ENCODE measurements at places on chromosomes 16 and 17.
A peak's percentile ranks its signal among the peaks of the same experiment; 100 is the strongest.

DNA sequence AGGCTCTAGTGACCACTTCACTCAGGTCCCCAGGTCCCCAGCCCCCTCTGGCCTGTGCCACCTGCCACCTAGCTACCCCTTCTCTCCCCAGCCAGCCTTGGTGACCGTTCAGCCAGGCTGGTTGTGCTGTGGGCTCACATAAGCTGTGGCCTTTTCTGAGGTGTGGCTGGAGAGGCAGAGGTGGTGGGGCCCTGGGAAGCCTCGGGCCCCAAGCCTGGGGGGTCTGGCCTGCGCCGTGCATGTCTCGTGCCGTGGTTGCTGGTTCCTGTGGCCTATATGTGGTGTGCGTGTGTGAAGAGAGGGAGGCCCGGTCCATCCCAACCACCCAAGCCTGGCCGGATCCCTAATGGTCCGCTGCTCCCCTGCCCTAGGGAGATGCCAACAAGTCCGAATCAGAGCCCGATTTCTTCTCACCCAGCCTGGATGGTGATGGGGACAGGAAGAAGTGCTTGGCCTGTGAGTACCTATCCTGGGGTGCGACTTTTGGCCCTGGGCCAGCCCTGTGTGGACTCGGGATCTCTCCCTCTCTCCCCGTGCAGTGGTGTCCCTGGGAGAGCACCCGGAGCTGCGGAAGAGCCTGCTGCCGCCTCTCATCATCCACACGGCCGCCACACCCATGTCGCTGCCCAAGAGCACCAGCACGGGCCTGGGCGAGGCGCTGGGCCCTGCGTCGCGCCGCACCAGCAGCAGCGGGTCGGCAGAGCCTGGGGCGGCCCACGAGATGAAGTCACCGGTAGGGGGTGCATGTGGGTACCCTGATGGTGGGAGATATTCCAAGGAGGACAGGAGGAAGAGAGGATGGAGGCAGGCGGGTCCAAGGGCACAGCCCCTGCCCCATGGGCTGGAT is 35.9 kb downstream of the CACNA1G start:
- no peak for DNase-seq

DNA sequence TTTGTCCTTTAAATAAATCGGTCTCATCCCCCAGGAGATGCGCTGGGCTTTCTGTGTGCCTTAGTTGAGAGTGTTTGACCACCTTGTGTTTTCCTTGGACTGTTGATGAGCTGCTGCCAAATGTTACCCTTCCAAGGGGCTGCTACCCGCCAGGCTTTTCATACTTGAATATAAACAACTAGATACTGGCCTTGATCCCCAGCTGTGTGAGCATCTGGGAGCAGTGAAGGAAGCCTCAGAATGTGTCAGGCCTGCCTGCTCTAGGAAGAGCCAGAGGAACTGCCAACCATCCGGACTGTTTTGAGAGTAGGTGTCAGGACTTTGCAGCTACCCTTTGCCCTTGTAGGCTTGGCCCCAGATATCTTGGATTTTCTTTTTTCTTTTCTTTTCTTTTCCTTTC is 57.8 kb downstream of the LDHD start:
- no peak for DNase-seq

DNA sequence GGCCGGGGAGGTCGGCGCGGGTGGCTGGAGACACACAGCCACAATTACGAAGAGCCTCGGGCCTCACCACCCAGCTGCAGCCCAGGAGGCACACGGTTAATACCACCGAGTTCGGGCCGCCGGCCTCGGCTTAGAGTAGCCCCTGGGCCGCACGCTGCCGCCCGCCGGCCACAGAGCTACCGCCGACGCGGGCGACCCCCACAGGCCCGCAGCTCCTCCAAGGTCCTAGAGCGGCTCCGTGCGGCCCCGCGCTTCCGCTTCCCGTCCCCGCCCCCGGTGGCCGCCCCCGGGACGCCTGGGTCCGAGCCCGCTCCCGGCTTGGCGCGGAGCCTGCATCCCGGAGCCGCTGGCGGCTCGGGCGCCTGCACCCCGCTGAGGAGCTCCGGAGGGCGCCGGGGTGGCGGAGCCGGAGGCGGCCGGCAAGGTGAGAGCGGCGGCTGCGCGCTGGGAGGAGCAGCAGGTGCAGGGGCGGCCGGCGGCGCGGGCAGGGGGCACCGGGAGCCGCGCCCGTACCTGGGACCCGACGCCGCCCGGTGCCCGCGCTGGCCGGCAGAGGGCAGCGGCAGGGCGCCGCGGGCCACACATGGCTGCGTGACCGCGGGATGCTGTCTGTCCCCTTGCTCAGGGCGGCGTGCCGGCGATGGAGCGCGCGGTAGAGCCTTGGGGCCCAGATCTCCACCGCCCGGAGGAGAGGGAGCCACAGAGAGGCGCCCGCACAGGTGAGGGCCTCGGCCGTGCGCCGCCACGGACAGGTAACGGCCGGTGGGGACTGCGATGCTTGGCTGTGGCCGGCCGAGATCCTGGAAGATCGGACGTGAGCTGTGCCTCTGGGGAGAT is at the start of gene ZNF48:
ZNF48 (plus strand) TSS at position 266 of the 837 bp plus-strand sequence; CDS start at position 641, 375 bp downstream.
- DNase-seq, result peak; percentile 40

GRCh38 chr16:65975049-65975708 is 391.3 kb upstream of the CDH5 start:
- DNase-seq, result no peak

DNA sequence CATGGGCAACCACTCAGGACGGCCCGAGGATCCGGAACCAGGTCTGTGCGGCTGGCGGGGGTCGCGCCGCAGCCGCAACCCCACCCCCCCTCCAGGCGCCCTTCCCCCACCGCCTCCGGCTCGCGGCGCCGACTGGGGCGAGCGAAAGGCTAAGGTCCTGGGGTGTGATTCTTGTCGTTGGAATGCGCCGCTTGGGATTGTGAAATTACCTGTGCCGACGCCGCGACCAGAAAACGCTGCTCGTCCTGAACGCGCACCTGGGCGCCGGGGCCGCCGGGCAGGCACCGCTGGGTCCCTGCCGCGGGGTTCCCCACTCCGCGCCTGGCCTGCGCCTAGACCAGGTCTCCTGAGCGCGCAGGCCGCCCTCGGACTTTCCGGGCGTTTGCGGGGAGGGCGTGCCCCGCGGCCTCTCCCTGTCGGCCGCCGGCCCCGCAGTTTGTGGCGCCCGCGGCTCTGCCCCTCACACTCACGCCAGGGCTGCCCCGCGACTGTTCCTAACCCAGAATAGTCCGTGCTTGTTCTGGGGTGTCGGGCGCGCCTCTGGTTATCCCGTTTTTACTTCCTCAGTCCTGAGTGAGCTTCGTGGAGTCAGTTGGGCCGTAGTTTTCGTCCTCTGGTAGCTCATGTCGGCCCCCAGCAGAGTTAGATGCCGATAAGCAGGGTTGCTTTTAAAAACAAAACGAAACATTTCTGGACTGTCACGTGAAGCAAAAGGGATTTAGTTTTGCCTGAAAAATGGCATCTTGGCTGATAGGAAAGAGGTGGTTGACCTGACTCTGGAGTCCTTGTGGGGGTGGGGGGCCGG is 147.2 kb downstream of the SPECC1 start:
- DNase-seq, result no peak

DNA sequence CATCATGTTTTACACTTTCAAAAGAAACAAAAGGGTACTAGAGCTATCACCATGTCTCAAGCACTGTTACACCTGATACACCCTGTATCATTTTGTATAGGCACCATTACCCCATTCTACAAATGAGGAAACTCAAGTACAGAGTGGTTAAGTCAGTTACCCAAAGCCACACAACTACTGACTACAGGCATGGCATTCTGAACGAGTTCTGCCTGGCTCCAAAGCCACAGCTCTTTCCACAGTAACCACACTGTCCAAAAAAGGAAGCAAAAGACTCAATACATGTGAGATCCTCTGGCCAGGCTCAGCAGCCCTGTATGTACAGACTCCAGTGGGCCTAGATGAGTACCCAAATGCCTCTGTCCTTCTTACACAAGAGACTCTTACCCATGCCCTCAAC is 4.7 kb downstream of the DYNC1LI2 start:
- DNase-seq, result no peak

- DNase-seq, result no peak
These were observed 25.6 kb upstream of the MRPS23 start for GRCh38 chr17:57875290-57876022.

DNA sequence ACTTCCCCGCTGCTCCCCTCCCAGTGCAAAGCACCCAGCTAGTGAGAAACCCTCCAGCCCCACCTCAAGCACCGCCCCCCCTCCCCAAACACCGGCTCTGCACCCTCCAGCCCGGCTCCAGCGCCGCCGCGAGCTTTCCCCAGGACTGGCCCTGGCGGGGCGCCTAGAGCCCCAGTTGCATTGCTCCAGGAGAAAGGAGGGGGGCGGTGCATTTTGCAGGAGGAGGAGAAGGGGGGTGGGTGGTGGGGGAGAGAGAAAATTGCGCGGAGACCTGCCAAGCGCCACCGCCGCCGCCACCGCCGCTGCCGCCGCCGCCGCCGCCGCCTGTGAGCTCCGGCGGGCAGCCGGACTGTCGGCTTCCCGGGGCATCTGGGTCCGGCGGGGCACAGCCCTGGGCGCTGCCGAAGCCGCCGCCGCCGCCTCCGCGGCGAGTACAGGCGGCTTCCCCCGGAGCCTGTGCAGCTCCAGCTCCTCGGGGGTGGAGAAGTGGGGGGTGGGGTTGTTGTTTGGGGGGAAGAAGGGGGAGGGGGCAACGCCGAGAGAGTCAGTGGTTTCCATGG is 333 bp upstream of the NOG start:
- no peak for DNase-seq

DNA sequence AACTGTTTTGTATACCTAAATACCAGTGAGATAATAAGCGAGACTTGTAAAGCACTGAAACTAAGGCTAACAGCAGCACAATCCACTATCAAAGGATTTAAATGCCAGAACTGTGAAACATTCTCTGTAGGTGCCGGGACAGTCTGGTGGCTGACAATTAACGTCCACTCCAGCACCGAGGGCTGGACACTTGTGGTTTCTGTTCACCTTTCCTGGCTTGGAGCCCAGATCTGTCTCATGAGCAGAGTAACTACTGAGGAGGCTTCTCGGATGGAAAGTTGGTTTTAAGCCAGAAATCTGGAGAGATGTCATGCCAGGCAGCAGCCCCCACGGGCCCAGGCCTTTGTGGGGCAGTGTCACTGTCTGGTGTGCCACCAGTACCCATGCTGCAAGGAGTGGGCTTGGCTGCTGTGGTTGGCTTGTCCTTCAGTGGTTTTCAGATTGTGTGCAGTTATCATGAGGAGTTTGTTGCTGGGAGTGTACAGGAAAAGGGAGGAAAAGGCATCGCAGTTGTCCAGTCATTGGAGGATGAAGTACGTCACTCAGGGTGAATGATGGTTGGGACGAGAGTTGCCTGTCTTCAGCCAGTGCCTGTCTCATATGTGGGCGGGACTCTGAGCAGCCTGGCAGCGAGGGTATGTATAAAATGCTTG is 35.5 kb downstream of the UBN1 start:
- no peak for DNase-seq

DNA sequence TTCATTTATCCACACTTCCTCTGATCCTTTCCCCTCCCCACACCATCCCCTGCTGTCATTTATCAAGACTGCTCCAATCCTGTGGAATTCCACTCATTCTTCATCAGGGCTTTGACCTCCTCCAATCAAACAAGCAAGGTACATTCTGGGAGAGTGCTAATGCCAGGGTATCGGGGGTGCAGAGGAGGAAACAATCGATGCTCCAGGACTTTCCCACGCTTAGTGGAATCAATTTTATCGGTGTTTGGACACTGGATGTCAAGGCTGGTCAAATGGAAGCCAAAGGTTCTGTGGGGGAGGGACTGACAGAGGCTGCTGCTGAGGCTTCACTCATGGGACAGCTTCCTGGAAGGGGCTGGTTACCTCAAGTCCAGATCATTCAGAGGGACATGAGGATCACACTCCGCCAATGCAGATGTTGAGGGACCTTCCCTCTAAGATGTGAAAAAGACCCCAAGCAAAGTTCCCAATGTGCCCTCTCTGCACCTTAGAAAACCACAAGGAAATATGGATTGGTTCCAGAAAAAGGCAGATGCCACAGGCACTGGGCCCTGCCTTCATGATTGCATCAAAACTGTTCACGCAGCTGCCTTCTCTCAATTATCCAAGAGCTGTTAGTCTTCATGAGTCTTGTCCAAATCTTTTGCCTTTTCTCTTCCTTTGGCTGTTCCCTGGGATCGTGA is 44.7 kb upstream of the SOX9 start:
- DNase-seq, result no peak

GRCh38 chr17:20098314-20098713 is 89.2 kb downstream of the SPECC1 start:
- DNase-seq, result no peak

DNA sequence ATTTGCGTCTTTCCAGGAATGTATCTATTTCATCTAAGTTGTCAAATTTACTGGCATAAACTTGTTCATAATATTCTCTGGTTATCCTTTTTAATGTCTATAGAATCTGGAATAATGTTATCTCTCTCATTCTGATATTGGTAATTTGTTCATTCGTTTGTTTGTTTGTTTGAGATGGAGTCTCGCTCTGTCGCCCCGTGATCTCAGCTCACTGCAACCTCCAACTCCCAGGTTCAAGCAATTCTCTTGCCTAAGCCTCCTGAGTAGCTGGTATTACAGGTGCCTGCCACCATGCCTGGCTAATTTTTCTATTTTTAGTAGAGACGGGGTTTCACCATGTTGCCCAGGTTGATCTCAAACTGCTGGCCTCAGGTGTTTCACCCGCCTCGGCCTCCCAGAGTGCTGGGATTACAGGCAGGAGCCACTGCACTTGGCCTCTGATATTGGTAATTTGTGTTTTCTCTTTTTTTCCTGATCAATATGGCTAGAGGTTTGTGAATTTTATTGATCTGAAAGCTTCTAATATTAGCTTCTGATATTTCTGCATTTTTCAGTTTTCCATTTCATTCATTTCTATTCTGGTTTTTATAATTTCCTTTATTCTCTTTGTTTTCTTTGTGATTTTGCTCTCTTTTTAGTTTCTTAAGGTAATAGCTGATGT is 59.5 kb downstream of the RBBP6 start:
- no peak for DNase-seq

DNA sequence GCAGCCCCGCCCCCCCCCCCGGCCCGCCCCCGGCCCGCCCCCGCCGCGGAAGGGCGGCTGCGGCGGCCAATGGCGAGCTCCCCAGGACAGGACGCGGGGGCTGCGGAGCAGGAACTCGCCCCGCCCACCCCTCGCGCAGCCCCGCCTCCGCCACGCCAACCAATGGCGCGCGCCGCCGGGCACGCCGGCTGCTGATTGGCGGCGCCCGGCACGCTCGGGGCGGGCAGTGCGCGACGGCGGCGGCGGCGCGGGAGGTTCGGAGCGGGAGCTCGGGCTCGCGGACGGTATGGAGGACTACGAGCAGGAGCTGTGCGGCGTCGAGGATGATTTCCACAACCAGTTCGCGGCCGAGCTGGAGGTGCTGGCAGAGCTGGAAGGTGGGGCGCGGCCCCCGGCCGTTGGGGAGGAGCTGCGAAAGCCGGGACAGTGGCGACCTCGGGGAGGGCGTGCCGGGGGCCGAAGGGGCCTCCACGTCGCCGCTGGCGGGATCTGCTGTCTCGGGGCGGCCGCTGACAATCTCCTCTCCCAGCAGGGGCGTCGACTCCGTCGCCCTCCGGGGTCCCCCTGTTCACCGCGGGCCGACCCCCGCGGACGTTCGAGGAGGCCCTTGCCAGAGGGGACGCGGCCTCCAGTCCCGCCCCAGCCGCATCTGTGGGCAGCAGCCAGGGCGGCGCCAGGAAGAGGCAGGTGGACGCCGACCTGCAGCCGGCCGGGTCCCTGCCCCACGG is at the start of gene CHTF18:
CHTF18 (plus strand) TSS at position 222 of the 728 bp plus-strand sequence; CDS start at position 287, 65 bp downstream.
- DNase-seq, result peak; percentile 93
